Stimulated activated CD8-positive, alpha-beta memory T cell treated with anti-CD3 and anti-CD28 coated beads, Interleukin-15, amount 100 ng/mL, for 24 hours (primary cell): ENCODE measurements at places on chromosomes 2 and 18.

DNA sequence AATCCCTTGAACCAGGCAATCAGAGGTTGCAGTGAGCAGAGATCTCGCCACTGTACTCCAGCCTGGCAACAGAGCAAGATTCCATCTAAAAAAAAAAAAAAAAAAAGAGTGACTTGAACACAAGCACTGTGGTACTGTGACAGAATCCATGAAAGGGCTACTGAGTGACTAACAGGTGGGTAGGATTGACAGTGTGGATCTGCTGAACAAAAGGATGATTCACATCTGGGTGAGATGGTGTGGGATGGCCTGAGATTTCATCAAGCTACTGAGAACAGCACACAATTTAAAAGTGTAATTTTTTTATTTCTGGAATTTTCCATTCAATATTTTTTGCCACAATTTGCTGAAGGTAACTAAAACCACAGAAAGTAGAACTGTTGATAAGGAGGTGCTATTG is 13.3 kb upstream of the SP3 start:
- no peak for DNase-seq

DNA sequence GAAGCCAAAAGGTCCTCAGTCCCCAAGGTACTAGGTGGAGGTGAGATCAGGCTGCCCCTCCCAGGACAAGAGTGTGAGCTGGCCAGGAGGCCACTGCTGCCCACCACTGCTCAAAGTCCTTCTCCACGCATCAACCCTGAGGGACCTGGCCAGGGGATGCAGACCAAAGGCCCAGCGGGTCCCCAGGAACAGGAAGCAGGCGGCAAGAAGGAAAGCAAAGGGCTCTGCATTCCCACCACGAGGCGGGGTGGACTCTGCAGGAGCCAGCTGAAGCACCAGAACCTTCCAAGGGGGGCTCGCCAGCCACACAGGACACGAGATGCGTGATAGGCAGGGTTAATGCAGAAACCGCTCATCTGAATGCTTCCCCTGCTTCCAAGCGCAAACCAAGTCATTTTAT is 67.4 kb downstream of the TFCP2L1 start:
- no peak for DNase-seq

- DNase-seq: no peak
These were observed 18.9 kb upstream of the BIN1 start for GRCh38 chr2:127125821-127126220.

GRCh38 chr2:158025255-158025996 is 76.2 kb upstream of the UPP2 start:
- DNase-seq: no peak

DNA sequence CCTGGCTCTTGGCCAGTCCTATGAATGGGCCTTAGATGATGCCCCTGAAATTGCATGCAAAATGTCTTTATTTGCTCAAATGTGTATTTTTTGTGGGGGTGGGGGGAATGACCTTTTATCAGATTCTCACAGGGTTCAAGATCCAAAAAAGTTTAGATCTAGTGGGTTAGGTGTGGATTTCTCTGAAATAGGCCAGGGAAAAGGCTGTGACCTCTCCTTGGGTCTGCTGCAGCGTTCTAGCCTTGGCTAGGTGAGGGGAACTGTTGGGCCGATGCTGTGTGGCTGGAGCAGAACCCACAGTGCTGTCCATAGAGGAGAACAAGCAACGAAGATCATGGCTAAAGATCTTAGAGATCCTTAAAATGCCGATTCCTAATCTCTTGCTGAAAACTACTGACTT is 130.4 kb upstream of the IL1R2 start:
- DNase-seq: no peak

GRCh38 chr18:3425446-3425845 is 24.5 kb upstream of the TGIF1 start:
- DNase-seq: no peak

GRCh38 chr18:34315591-34316352 is 91.1 kb upstream of the NOL4 start:
- DNase-seq: no peak

GRCh38 chr2:46697830-46698323 is 217.7 kb downstream of the MCFD2 start:
- DNase-seq: no peak

- no peak for DNase-seq
These were observed 26.6 kb downstream of the FAHD2B start for GRCh38 chr2:97068074-97068473.

DNA sequence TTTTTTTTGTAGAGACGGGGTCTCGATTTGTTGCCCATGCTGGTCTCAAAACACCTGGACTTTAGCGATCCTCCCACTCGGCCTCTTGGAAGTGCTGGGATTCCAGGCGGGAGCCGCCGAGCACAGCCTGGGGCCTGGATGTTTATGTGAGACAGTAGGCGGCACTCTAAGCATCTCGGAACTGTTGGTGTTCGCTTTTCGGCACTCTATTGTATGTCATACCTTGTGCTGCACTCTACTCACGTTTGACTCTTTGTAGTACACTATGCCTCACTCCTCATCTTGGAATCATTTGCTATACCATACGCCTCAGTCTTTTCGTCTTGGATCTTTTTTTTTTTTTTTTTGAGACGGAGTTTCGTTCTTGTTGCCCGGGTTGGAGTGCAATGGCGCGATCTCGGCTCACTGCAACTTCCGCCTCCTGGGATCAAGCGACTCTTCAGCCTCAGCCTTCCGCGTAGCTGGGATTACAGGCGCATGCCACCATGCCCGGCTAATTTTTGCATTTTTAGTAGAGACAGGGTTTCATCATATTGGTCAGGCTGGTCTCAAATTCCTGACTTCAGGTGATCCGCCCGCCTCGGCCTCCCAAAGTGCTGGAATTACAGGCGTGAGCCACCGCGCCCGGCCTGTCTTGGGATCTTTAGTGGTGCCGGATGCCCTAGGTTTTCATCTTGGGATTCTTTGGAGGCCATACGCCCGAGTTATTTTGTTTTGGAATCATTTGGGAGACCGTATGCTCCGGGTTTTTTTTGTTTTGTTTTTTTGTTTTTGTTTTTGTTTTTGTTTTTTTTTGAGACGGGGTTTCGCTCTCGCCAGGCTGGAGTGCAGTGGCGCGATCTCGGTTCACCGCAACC is 24.2 kb upstream of the ZDBF2 start:
- no peak for DNase-seq

- DNase-seq: no peak
These were observed 31.6 kb downstream of the RNF144A start for GRCh38 chr2:6948677-6949351.

DNA sequence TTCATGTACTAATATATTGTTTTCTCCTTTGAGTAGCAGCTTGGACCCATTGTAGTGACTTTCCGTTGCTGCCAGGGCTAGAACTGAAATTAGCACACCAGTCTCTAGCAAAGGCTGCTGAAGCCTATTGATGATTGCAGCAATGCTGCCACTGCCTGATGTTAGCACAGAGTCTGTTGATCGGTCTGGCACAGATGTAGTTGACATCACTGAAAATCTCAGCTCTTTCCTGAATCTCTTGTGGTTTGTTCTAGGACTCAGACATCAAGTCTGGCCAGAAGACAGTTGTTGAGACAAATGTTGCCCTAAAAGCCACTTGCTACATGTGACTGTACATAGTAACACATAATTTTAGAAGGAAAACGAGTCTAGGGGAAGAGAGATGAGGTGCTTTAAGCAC is 47.2 kb downstream of the VAPA start:
- DNase-seq: no peak

DNA sequence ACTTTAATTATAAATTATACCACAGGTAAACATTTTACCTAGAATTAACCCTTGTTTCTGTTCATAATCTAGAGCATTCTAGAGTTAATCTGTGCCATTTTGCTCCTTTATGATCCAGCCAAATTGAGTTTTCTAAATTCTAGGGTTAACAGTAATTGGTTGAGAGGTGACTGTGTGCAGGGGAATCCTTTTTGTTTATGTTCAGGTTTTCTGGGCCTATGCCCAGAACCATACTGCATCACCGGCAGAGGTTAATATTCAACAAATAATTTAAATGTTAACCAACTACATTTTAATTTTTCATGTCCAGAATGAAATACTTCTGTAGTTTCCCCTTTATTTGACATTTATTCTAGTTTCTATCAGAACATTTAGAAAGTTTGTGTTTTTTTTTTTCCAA is 32.3 kb downstream of the CARF start:
- no peak for DNase-seq

DNA sequence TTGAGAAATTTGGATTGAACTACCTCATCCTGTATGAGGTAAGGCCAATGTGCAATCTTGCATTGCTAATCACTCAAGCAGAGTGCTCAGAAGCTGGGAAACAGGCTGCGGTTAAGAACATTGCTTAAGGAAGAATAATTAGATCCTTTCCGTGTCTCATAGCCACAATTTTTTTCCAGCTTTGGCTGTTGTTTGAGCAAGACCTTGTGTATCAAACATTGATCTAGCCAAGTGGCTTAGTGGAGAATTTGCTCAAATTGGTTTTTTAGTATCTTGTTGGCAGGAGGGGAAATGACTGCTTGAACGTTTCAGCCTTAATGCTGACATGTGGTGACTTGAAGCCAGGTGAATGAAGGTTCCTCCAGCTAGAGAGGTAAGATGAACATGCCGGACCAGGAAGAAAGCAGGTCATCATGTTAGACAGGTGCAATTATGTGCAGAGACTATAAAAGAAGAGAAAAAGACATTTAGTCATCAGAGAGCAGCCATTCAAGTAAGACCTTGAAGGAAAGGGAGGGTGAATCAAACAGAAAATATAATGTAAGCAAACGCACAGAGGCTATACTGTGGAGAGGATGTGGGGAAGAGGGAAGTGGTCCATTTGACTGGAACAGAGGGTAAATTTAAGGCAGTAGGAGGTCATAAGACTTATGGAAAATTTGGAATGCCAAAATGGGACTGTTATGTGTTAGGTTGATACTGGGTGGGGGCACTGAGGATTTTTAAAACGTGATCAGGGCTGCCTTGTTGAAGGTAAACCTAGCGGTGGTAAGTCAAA is 98.9 kb upstream of the CYP1B1 start:
- no peak for DNase-seq

DNA sequence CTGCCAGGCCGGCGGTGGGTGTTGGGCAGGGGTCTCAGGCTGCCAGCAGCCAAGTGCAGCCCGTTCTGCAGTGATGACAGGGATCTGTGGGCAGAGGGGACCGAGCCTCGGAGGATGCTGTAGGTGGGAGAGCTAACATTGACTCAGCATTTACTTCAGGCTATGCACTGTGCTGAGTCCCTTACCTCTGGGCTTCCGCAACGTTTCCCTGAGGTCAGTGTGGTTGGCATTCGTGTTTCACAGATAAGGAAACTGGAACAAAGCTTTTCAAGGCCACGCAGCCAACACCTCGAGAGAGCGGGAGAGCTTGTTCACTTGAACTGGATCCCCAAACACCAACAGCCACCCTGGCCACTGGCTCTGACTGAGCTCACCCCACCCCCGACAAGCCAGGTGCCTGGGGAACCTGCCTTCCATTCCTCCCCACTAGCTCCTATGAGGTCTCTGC is 839 bp upstream of the GPR148 start:
- DNase-seq: no peak

DNA sequence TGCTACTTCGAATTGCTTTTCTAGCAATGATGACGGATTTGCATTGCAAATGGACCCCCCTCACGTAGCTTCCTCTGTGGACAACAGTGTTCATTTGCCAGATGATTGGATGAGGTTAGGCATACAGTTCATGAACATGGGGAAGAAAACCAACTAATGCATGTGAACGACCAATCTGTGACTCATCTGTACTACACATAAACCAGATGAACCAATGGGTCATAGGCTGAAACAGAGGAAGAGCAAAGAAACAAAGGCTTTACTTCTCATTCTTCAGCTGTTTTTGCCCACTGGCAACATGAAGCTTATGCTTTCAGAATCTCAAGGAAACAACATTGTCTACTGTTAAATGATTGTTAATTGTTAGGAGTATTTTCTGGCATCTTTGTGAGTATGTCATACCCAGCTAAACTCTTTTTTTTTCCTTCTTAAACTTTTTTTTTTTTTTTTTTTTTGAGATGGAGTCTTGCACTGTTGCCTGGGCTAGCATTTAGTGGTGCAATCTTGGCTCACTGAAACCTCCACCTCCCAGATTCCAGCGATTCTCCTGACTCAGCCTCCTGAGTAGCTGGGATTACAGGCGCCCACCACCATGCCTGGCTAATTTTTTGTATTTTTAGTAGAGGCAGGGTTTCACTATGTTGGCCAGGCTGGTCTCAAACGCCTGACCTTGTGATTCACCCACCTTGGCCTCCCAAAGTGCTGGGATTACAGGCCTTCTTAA is 35.5 kb downstream of the EFEMP1 start:
- no peak for DNase-seq

- DNase-seq: no peak
These were observed 189.7 kb downstream of the TWIST2 start for GRCh38 chr2:239037559-239037910.

DNA sequence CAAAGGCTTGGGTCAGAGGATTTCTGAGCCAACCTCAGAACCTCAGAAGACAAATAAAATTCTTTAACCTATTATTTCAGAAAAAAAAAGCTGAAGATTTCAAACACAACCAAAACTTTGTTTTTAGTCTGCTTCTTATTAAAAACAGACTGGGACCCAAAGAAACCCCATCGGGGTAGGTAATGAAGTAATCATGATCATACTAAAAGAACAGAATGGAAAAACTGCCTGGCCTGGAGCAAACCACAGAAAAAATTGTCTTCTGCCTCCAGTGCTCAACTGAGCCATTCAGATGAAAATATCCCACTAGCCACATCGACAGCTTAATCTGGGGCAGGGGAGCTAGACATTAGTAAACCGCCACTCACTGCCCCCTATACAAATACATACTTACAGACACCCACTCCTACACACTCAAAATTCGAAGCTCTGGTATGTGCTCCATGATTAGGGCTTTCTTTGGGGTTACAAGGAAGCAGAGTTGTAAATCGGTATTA is 76.5 kb downstream of the SDC1 start:
- no peak for DNase-seq

GRCh38 chr18:47737956-47738355 is 192.5 kb downstream of the SMAD2 start:
- DNase-seq: no peak

DNA sequence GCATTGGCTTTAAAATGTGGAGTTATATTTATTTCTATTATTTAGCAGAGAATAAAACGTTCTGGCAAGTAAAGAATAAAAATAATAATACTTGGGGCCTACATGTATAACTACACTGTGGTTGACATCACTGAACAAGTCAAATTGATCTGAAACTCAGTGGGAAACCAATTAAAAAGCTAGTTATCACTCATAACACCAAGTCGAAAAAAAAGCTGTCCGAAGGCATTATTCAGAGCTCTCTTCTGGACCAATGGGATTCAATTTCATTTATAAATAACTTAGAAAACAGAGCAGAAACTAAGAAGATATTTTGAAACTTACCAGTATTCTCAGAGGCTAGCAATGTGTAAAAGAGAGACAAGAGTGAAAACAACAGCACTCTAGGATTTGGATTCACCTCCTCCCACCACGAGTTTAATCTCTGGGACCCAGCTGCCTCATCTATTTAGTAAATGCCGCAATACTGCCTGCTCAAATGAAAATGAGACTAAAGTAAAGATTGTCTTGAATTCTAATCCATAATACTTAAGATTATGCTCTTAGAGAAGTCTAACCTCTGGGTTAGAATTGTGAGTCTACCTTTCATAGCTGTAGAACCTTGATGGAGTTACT is 128.4 kb downstream of the NBAS start:
- no peak for DNase-seq

GRCh38 chr2:185668710-185669109 is 69.9 kb upstream of the FSIP2 start:
- no peak for DNase-seq
